Hepatic stellate cell (primary cell): ENCODE measurements at places on chromosomes 6 and 20.

GRCh38 chr6:72417759-72418158 is 204.1 kb upstream of the KCNQ5 start:
- DNase-seq: no peak

DNA sequence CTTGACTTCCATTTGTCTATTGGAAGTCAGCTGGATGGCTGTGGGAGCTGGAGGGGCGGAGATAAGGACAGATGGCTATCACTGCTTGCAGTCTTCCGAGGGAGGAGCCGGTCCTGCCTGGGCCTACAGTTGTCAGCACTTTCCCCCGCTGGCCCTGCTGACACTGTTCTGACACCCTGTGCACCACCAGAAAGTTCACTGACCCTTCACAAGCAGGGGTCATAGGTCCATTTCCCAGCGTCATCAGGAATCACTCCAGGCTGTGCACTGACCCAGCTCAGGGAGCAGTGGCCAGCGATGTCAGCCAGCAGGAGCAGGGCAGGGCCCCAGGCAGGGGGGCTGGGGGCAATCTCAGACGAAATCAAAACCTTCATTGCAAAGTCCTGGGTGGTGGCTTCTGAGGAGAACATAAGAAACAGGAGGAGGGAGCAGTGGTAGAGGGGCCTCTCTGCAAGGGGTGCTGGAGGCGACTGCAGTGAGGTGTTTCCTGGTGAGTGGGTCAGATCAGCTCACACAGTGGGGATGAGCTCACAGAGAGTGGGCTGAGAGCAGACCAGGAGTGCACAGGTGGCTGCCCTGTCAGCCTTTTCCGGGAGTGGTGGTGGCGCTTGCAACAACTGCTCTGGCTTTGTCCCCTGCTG is 26.5 kb upstream of the PLEKHG1 start:
- no peak for DNase-seq

DNA sequence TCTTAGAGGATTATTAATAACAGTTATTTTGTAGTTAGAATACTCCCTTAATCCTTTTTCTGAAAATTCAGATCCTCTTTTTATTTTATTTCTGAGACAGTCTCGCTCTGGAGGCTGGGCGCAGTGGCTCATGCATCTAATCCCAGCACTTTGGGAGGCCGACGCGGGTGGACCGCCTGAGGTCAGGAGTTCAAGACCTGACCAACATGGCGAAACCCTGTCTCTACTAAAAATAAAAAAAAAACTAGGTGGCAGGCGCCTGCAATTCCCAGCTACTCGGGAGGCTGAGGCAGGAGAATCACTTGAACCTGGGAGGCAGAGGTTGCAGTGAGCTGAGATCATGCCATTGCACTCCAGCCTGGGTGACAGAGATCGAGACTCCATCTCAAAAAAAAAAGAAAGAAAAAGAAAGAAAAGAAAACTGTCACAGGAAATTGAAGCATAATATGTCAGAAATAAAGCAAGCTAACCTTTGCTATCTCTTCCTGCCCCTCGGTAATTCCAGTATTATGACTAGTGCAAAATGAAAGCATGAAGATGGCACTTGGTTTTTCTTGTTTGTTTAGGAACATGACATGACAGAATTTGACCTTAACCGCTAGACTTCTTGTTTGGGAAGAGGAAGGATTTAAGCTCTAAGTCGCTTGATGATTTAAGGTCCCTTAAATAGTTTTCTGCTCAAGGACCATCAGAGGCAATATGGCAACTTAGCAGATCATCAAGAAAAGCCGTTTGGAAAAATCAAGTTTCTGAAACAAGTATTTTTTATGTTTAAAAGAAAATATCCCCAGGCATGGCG is 1.8 kb upstream of the RBM39 start:
- DNase-seq: no peak

DNA sequence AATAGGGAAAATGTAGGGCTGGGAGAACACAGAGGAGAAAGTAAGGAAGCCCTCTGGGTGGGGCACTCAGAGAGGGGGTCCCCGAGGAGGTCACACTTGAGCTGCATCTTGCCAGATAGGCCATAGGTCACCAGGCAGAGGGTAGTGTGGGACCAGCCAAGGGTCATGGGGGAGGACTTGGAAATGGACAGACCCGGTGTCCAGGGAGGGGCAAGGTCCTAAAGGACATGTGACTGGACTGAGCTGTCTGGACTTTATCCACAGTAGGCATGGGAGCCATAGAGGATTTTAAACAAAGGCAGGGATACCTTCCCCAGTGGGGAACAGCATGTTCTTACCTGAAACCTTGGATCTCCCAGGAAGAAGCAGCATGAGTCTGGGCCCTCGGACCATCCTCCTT is 266.7 kb downstream of the LRFN2 start:
- no peak for DNase-seq

- peak; percentile 40 for DNase-seq
Measured at GRCh38 chr20:38926934-38927616, 858 bp downstream of the FAM83D start.
